ENCODE measurements at places on chromosomes 12 and 14.

DNA sequence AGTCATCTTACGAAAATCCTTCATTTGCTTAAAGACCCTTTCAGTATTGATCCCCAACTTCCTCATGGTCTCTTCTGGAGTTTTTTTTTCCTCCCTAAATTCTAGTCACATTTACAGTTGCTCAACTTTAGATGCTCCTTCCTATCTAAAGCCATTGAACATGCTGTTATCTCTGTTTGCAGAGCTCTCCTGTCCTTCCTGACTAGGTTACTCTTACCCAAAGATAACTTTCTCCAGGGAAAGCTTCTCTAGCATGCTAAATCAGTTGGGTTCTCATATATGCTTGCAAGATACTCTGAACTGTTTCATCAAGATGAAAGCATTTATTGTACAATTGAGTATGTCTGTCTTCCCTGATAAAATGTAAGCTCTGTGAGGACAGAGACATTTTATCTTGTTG lies 1.8 kb upstream of the RAB21 start:
- DNase-seq, result no peak

DNA sequence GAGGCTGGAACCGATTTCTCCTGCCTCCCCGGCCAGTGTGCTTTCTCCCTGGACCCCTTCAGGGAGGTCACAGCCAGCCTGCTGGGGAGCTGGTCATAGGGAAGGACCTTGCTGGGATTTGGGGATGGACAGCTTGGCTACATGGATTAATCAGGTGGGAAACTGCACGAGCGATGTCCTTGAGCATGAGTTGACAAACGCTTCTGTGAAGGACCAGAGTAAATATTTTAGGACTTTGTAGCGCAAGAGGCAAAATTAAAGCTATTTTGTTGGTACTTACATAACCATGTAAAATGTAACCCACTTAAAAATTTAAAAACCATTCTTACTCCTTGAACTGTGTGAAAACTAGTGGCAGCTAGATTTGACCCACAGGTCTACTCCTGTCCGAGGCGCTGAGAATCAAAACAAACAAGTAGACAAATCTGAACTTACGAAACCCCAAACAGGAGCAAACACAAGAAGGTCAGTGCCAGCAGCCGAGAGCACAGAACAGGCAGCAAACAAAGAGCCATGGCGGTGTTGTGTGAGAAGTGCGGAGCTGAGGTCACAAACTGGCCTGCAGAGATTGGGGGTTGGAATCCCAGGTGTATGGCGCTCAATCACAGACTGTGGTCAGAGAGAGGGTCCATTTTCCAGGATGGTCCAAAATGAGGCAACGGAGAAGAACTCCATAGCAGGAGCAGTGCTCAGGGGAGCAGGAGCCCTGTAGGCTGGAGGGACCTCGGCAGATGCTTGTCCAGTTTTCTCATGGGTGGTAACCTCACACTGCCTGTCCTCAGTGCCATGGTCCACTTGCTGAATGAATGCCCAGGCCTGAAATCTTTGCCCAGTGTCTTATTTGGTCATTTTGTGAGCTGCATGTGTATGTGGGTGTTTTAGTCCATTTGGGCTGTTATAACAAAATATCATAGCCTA lies 79.2 kb upstream of the CLMN start:
- DNase-seq, result no peak

DNA sequence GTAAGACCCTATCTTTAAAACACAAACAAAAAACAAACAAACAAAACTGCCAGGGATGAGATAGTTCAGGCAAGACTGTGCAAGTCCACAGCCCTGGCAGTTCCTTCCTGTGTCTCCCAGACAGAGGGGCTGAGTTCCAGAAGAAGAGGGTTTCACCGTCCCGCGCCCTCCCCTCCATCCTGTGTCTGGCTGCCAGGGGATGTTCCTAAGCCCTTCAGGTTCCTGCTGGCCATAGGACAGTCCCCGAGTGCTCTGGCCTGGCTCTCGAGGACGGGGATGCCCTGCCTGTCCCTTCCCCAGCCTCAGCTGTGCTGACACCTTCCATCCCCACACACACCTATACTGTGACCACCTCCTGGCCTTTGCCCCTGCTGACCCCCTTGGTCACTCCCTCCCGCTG lies 40.6 kb upstream of the EIF5 start:
- DNase-seq, result no peak

- DNase-seq, result no peak
Measured at GRCh38 chr12:123956249-123956648, 16.4 kb downstream of the CCDC92 start.

- peak; percentile 53 for DNase-seq
Measured at GRCh38 chr14:73591690-73592449, at the start of gene ACOT4. Gene ACOT4, plus strand, starts transcription at chr14:73591873. Its CDS starts 87 bp downstream, at chr14:73591960.

- DNase-seq, result no peak
Measured at GRCh38 chr12:48305190-48305589, 45.5 kb downstream of the ZNF641 start.

- no peak for DNase-seq
Measured at GRCh38 chr14:57962325-57963035, 96.6 kb upstream of the SLC35F4 start.

DNA sequence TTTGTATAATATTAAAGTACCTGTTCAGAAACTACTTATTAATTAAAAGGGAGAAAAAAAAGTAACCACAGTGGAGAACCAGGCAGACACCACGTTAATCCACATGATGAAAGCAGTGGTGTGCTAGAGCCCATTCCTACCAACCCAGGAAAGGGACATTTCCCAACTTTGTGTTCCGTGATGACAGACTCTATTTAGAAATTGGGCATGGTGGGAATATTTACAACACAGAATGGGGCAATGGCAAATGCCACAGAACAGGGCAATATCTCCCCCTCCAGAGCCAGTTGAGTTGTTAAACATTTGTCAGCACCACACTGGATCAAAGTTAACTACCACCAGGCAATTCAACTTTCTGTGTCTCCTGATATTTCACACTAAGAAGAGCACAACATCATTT lies 1.2 kb upstream of the HIGD1C start:
- DNase-seq, result no peak

Data from activated CD4-positive, alpha-beta T cell treated with anti-CD3 and anti-CD28 coated beads, Interleukin-2, amount 50 U/mL, for 1 hour (primary cell).